ENCODE measurements at places on chromosomes 2 and 18.
A peak's percentile ranks its signal among the peaks of the same experiment; 100 is the strongest.

- DNase-seq, result peak; percentile 87
Measured at GRCh38 chr18:31241900-31242409, 76.0 kb upstream of the DSG1 start.

GRCh38 chr2:177077778-177078177, 134.8 kb upstream of the HNRNPA3 start:
- no peak for DNase-seq

GRCh38 chr2:72940786-72941185, 23.5 kb downstream of the EMX1 start:
- no peak for DNase-seq

- no peak for DNase-seq
Measured at GRCh38 chr2:17798338-17798737, 17.9 kb upstream of the MSGN1 start.

DNA sequence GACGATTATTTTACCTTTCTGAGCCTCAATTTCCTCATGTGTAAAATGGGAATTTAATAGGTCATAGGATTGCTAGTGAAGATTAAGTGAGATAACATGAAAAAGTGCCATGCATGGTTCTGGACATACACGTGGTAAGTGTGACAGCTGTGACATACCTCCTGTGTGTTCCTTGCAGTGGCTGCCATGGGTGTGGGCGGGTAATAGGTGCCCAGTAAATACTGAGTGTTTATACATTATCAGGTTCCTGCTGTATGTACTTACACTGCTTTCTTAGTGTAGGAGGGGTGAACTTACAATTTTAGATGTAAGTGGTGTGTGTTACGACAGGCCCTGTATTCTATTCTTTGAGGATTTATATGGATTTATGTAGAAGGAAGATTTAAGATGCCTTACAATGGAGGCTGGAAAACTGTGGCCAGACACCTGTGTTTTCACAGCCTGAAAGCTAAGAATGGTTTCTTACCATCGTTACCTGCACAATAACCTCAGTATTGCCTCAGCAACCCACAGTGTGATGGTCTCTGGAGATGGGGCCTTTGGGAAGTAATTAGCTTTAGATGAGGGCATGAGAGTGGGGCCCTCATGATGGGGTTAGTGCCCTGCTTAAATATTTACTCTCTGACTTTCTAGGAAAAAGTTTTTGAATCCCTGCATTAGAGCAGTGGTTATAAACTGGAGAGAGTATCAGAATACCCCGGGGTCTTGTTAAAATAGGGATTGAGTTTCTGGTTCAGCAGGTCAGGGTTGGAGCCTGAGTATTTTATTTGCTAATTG, 78.1 kb downstream of the ASAP2 start:
- DNase-seq, result no peak

DNA sequence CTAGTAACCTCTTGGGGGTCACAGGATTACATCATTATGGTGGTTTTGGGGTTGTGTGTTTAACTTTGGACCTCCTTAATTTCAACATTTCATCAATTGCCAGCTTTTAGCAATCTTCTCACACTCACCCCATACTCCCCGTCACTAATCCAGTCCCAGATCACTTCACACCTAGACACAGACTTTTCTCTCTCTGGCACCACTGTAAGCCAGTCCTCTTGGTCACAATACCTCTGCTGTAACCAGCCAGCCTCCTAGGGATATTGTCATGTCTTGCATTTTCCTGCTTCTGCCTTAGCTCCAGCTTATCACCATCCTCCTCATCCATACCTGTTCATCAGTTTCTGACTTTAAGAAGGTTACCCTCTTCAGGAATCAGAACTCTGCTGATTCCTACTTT, 1.6 kb upstream of the STK17B start:
- no peak for DNase-seq

GRCh38 chr2:33372940-33373553, 103.4 kb upstream of the RASGRP3 start:
- no peak for DNase-seq

GRCh38 chr2:18050001-18050400, 171.5 kb downstream of the KCNS3 start:
- DNase-seq, result no peak
